Left lobe of liver (tissue), 2 donors: ENCODE measurements at places on chromosomes 11 and 22. TPM values are rescaled to one million over a fixed set of nuclear protein-coding genes. Genes with fewer than 3 reads are reported as not detected.

Gene TMEM121B
- 0.10 TPM for total RNA-seq

Gene OLFML1
- 2.2 TPM for total RNA-seq

Gene C22orf31
- not detected for total RNA-seq

Gene TSKU
- 547 TPM for total RNA-seq

Gene HBE1
- 1.9 TPM for total RNA-seq
